ENCODE measurements at places on chromosomes 2 and 18.

GRCh38 chr2:236968880-236969534 is 116.7 kb upstream of the COPS8 start:
- H3K27ac ChIP-seq: peak overlapping the region; percentile 97
- peaks cover 13% of the 10 kb centered on the region for H3K27me3 ChIP-seq
- DNase-seq: no peak

DNA sequence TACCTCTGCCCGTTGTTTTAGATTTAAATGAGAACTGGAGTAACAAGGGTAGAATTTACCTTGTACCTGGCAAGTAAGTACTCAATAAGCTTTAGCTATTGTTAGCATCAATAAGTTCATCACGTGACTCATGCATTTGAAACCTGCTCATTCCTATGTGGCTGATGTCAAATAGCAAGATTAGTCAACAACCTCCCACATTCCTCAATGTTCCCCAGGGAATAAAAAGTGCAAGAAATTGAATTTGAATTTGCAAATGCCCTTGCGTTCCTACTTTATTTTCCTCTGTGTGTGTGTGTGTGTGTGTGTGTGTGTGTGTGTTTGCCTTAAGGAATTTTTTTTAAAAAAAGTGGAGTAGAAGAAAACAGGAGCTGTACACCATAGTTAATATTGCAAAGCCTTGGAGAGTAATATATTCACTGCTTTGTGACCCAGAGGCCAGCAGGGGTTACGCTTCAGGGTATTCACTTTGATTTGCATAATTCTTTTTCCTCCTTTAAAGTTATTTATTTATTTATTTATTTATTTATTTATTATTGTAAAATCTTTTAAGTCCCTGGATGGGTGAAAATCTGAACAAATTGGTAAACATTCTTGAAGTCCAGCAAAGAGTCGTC is 43.9 kb upstream of the DNAH7 start:
- no peak for DNase-seq
- H3K36me3 ChIP-seq: no peaks in the 10 kb centered on the region
- H3K4me1 ChIP-seq: peaks cover 10% of the 10 kb centered on the region
- no peaks in the 10 kb centered on the region for H3K27me3 ChIP-seq

DNA sequence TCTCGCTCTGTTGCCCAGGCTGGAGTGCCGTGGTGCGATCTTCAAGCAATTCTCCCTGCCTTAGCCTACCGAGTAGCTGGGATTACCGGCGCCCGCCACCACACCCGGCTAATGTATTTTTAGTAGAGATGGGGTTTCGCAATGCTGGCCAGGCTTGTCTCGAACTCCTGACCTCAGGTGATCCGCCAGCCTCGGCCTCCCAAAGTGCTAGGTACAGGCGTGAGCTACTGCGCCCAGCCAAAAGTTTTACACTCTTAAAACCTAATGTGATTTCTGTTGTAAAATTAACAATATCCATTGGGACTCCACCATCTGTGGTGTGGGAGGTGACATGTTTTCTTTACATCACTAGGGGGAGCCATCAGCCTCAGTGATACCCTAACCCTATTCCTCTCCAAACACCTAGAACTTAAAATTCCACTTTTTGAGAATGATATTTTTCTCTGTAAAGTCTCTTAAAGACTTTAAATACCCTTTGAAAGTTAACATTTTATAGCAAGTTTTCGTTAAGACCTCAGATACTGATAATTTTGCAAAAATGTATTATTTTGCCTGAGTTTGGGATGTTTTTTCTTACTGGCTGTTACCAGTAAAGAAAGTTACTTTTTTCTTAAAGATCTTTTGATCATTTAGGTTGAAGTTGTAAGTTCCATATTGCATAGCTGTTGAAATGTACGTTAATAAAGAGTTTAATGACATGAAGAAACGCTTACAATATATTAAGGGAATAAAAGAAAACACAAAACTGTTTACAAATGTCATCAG is 11.6 kb upstream of the EIF2AK2 start:
- H3K4me1 ChIP-seq: peaks cover 2% of the 10 kb centered on the region

DNA sequence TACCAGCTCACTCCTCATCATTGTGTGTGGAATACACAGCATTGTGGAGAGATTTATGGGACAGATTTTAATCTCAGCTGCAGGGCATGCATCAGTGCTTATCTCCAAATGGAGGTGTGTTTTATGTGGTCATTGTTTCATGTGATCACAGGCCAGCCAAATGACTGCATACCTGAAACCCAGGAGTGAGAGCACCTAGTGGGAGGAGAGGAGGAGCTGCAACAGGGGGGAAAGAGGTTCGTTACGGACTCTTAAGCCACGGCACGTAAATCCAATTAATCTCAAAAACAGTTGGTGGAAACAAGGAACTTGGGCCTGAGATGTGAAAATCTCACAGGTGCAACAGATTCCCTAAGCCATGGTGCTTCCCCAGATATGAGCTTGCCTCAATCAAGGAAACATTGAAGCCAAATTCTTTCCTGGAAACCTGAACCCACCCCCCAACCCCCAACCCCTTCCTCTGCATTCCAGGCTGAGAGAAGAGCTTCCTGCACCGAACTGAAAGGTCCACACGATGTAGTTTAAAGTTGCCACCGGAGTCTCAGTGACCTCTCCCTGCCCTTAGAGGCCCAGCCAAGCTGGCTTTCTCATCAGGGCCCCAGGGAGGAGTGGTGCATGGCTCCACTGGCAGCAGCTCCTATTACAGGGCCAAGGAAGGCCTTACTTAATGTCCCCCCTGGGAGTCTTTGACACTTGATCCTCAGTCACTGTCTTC is 167.4 kb downstream of the C1D start:
- no peaks in the 10 kb centered on the region for H3K36me3 ChIP-seq
- H3K4me1 ChIP-seq: no peaks in the 10 kb centered on the region
- H3K4me3 ChIP-seq: no peak overlapping the region

DNA sequence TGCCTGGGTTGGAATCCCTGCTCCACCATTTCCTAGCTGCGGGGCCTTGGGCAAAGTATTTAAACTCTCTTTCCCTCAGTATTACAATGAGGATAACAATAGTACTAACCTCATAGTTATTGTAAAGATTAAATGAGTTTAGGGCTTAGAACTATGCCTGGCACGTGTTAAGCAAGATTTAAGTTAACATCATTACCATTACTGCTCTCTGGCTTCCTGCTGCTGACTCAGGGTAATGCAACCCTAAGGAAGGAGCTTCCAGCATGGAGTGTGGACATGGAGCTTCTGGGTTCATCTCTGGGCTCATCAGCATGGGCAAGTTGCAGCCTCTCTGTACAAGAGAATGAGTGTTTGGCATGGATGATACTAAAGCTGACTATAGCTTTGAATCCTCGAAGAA is 374.2 kb upstream of the MAP2 start:
- H3K27me3 ChIP-seq: no peaks in the 10 kb centered on the region
- H3K4me1 ChIP-seq: no peaks in the 10 kb centered on the region
- no peaks in the 10 kb centered on the region for H3K36me3 ChIP-seq
- no peak overlapping the region for H3K27ac ChIP-seq
- no peak overlapping the region for H3K4me3 ChIP-seq
- no peak for DNase-seq

Data from T-helper 17 cell (primary cell).